Lung microvascular endothelial cell (primary cell): ENCODE measurements at places on chromosomes 4 and X. TPM values are rescaled to one million over a fixed set of nuclear protein-coding genes. Genes with fewer than 3 reads are reported as not detected.

The ARAP2 gene
- under 0.01 and 0.40 TPM in 2 replicates for total RNA-seq

The CLDN34 gene
- under 0.01 and 0.20 TPM in 2 replicates for total RNA-seq

The ERCC6L gene
- 0.60 and 2.2 TPM in 2 replicates for total RNA-seq

GRCh38 chr4:112057470-112057869, 87.8 kb upstream of the FAM241A start:
- no peak for DNase-seq

DNA sequence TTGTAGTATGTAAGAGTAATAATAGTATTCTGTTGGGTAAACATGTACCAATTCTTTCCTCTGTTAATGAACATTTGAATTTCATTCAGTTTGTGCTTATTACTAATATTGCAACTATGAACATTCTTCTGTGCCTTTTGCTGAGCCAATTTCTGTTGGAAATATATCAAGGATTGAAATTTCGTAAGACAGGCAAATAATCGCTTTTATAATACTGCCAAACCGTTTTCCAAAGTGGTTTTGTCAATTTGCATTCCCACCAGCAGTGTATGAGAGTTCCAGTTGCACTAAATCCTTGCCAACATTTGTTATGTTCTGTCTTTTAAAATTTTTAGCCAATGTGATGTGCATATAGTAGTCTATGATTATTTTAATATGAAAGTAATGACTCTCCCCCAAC, 38.6 kb downstream of the MAGEB17 start:
- DNase-seq, result no peak

DNA sequence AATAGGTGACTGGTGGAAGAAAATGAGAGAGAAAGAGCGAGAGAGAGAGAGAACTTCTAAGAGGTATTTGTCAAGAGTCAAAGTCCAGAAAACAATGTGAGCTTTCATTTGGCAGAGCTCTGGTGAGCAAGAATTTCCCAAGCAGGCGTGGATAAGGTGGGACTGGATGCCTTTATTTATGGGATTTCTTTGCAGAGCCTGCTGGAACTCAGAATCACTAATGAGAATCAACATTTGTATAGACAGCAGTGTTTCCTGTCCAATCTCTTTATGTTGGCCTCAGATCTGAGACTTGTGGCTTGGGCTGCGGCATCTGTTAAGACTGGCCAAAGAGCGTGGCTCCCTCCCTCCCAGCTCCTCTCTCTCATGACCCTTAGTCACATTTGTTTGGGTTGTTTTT, 67.9 kb upstream of the TBL1X start:
- no peak for DNase-seq

DNA sequence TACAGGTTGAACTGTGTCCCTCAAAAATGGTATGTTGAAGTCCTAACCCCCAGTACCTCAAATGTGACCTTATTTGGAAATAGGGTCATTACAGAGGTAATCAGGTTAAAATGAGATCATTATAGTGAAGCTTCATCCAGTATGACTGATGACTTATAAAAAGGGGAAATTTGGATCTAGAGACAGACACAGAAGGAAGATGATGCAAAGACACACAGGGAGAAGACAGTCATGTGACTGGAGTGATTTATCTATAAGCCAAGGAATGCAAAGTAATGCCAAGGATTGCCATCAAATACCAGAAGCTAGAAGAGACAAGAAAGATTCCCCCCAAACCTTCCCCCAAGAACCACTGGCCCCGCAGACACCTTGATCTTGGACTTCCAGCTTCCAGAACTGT, 155.2 kb downstream of the RBMX2 start:
- DNase-seq, result no peak
